Neural crest cell (in vitro differentiated cells): ENCODE measurements at places on chromosomes 2 and 18. TPM values are rescaled to one million over a fixed set of nuclear protein-coding genes. Genes with fewer than 3 reads are reported as not detected.
A peak's percentile ranks its signal among the peaks of the same experiment; 100 is the strongest.

DNA sequence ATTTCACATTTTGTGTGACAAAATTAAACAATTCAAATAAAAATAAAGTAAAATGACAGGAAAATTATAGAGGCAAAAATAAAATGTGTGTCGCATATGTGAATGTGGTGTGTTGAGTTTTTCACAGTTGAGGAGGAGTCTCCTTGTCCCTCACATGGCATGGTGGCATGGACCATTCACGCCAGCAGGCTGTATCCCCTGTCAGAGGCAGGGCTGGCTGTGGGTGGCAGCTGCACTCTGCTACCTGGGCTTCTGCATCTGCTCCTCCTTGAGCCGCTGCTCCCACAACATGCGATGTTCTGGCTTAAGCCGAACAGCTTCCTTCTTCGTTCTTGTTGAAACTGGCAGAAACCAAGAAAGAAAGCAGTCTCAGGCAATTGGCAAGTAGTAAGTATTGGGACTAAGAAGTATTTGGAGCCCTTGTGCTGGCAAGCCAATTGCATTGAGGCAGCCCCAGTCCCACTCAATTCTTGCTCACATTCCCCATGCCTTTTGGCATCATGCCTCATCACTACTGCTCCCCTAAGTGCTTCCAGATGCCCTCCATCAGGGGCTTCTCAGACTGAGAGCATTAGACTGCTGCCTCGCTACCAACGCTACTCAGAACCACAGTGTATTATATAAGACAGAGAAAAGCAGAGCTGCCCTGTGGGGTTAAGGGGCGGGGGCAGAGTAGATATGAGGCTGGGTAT is 177.9 kb upstream of the NABP1 start:
- H3K27ac ChIP-seq = no peak overlapping the region
- H3K36me3 ChIP-seq = no peaks in the 10 kb centered on the region

GRCh38 chr2:203811491-203812221 is 55.9 kb upstream of the CTLA4 start:
- H3K27ac ChIP-seq = no peak overlapping the region
- peaks cover 12% of the 10 kb centered on the region for H3K27me3 ChIP-seq
- H3K4me3 ChIP-seq = no peak overlapping the region
- H3K4me1 ChIP-seq = peaks cover 49% of the 10 kb centered on the region
- H3K36me3 ChIP-seq = no peaks in the 10 kb centered on the region

DNA sequence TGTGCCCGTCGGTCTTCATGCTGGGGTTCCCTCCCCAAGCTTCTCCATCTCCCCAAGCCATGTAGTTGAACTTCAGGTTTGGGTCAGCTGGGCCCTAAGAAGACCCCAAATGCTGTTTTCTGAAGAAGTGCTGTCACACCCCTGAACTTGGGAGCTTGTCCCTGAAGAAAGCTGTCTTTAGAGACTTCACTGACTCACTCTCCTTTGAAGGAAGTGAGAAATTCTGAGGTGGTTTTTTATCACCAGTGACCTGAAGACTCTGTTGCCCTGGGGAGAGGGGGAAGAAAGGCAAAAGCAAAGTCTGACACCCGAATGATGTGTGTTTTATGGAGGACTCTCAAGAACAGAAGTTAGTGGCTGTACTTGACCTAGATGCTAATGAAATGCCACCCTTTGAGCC is 83.6 kb upstream of the BCL2L11 start:
- H3K36me3 ChIP-seq = no peaks in the 10 kb centered on the region
- no peaks in the 10 kb centered on the region for H3K27me3 ChIP-seq
- H3K4me1 ChIP-seq = peaks cover 11% of the 10 kb centered on the region

- H3K36me3 ChIP-seq = peaks cover 18% of the 10 kb centered on the region
- no peak overlapping the region for H3K4me3 ChIP-seq
- H3K27me3 ChIP-seq = no peaks in the 10 kb centered on the region
- DNase-seq = no peak
- no peak overlapping the region for H3K27ac ChIP-seq
- H3K4me1 ChIP-seq = peaks cover 7% of the 10 kb centered on the region
Measured at GRCh38 chr2:121665504-121665903, 16.2 kb upstream of the CLASP1 start.

DNA sequence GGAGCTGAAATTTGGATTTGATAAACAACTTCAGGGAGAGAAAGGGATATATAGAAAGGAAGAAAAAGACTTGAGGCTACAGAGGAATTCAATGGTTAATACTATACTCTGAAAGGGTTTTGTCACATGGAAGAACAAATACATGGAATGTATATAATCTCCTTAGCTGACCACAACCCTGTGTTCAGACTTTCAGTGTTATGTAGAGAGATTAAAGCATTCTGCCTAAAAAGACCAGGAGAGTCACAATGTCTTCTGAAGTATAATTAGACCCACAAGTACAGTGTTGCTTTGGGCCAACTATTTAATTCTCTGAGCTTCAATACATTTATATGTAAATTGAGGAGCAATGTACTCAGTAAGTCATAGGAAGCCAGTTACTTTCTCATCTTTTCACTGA is 123.8 kb upstream of the FSHR start:
- no peak for DNase-seq
- H3K4me1 ChIP-seq = no peaks in the 10 kb centered on the region
- no peaks in the 10 kb centered on the region for H3K36me3 ChIP-seq
- H3K27ac ChIP-seq = no peak overlapping the region
- no peak overlapping the region for H3K4me3 ChIP-seq
- no peaks in the 10 kb centered on the region for H3K27me3 ChIP-seq

GRCh38 chr2:159895258-159896065 is 97.5 kb upstream of the CD302 start:
- H3K27me3 ChIP-seq = peaks cover 5% of the 10 kb centered on the region
- H3K4me3 ChIP-seq = no peak overlapping the region

- H3K4me3 ChIP-seq = no peak overlapping the region
- H3K36me3 ChIP-seq = peaks cover 33% of the 10 kb centered on the region
- no peak overlapping the region for H3K27ac ChIP-seq
- no peak for DNase-seq
Measured at GRCh38 chr2:237638176-237638575, 10.8 kb downstream of the LRRFIP1 start.

GRCh38 chr18:32443706-32444215 is 26.9 kb downstream of the GAREM1 start:
- no peak for DNase-seq
- H3K4me1 ChIP-seq = peaks cover 62% of the 10 kb centered on the region
- H3K4me3 ChIP-seq = no peak overlapping the region
- peak overlapping the region; percentile 38 for H3K27ac ChIP-seq
- H3K36me3 ChIP-seq = no peaks in the 10 kb centered on the region

ZDBF2 gene
- 27.1 and 28.1 TPM in 2 replicates for total RNA-seq
